ENCODE measurements at places on chromosomes 13 and 19.

GRCh38 chr13:114024603-114025404 lies 50.9 kb upstream of the C13orf46 start:
- H3K4me3 ChIP-seq, result no peak overlapping the region
- H3K27ac ChIP-seq, result no peak overlapping the region
- H3K4me1 ChIP-seq, result peaks cover 4% of the 10 kb centered on the region
- DNase-seq, result no peak

- no peak overlapping the region for H3K27ac ChIP-seq
- no peaks in the 10 kb centered on the region for H3K4me1 ChIP-seq
- DNase-seq, result no peak
- H3K27me3 ChIP-seq, result no peaks in the 10 kb centered on the region
- no peak overlapping the region for H3K4me3 ChIP-seq
These were observed 15.4 kb upstream of the CHAMP1 start for GRCh38 chr13:114298866-114299265.

DNA sequence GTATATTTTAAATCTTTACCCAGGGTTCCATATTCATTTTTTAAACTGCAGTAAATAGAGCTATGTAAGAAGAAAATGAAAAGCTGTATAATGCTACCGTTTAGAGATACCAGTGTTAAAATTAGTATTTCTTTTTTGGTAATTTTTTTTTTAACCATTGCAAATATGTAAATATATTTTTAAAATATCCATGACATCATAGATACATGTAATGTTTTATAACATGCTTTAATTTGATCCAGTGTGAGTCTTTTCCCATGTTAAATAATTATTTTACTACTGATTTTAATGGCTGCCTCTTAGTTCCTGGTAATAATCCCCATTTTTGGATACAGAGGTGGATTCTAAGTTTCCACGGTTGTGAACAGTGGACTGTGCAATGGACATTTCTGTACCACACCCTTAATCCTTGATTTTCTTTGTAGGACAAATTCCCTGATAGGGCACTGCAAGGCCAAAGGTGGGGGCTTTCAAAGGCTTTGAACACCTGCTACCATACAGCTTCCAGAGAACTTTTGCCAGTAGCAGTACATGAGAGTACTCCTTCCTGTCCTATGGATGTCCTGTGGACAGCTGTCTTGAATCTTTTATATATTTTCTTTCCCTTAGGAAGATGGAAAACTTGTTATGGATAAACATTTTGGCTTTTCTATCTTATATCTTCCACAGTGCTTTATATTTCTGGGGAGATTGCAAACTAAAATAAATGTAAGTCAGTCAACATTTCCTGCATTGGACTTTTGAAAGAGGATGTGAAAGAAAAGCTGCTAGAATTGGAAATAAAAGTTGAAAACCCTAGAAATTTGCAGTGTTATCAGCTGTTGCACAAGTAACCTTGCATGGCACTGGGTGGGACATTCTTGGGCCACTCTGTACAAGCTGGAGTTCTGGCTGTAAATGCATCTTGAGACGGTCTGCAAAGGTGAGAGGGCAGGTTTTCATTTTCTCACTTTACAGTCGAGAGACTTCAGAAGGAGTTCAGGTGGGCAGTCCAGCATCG lies 46.8 kb downstream of the ARHGEF7 start:
- H3K36me3 ChIP-seq, result peaks cover 66% of the 10 kb centered on the region
- H3K27me3 ChIP-seq, result no peaks in the 10 kb centered on the region

GRCh38 chr19:15962319-15962718 lies 13.5 kb downstream of the OR10H4 start:
- peaks cover 5% of the 10 kb centered on the region for H3K27me3 ChIP-seq
- H3K36me3 ChIP-seq, result no peaks in the 10 kb centered on the region
- DNase-seq, result no peak
- no peak overlapping the region for H3K27ac ChIP-seq

DNA sequence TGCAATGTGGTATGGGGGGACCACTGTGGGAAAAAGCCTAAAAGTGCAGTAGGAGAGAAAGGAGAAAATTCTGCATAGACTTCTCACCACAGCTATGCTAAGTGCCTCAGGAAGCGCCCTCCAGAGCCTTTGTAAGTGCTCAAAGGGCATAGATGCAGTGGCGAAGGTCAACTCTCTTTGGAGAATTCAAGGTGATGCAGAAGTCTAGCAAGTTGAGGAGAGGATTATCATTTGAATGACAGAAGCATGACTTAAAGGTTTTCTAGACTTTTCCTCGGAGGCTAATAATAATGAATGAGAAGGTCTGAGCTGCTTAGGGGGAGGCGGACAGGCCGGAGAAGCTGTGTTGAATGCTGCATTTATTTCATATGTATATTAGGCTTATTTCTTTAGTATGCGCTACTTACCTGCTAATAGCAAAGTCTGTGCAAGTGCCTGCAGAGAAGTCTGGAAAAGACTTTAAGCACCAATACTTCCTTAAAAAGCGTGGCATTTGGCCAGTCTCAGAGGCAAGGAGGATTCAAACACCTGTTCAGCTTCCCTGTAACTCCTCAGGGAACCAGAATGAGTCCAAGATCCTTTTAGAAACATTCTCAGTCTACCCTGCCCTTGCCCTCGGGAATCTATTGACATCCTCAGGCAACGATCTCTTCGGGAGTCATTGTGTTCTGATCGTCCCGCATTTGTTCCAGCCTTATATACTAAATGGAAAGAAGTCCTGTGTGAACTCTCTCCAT lies 56.2 kb downstream of the FLT1 start:
- no peaks in the 10 kb centered on the region for H3K4me1 ChIP-seq
- no peak overlapping the region for H3K27ac ChIP-seq
- H3K27me3 ChIP-seq, result no peaks in the 10 kb centered on the region
- no peak overlapping the region for H3K4me3 ChIP-seq

- no peak for DNase-seq
- H3K4me1 ChIP-seq, result peaks cover 41% of the 10 kb centered on the region
- H3K27ac ChIP-seq, result no peak overlapping the region
These were observed 34.2 kb downstream of the MBNL2 start for GRCh38 chr13:97256343-97256783.

GRCh38 chr13:49464085-49464484 lies 20.0 kb downstream of the SETDB2 start:
- H3K36me3 ChIP-seq, result peaks cover 58% of the 10 kb centered on the region
- H3K4me1 ChIP-seq, result peaks cover 1% of the 10 kb centered on the region
- DNase-seq, result no peak
- no peaks in the 10 kb centered on the region for H3K27me3 ChIP-seq

- DNase-seq, result no peak
- peaks cover 88% of the 10 kb centered on the region for H3K4me1 ChIP-seq
- no peaks in the 10 kb centered on the region for H3K27me3 ChIP-seq
These were observed 50.8 kb downstream of the FOXO1 start for GRCh38 chr13:40615619-40616018.

DNA sequence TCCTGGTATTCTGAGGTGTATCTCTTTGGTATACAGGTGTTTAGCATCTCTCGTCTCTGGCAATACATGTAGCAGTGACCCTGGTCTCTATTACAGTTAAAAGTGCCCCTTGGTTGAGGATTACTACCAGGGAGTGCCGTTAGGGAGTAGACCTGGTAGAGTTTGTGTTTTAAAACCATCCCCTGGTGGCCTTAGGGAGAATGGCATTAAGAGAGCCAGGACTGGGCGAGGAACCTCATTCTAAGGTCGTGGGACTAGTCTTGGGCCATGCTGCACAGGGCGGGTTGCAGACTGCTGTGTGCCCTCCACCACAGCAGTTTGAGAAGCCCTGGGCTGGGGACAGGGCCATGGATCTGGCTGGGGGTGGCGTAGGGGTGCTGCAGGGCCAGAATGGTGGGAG lies 35.0 kb downstream of the B3GLCT start:
- no peaks in the 10 kb centered on the region for H3K36me3 ChIP-seq
- no peak overlapping the region for H3K4me3 ChIP-seq
- no peaks in the 10 kb centered on the region for H3K27me3 ChIP-seq
- DNase-seq, result no peak
- H3K27ac ChIP-seq, result no peak overlapping the region
- H3K4me1 ChIP-seq, result no peaks in the 10 kb centered on the region

- no peak overlapping the region for H3K27ac ChIP-seq
- no peaks in the 10 kb centered on the region for H3K36me3 ChIP-seq
- no peaks in the 10 kb centered on the region for H3K4me1 ChIP-seq
- H3K27me3 ChIP-seq, result no peaks in the 10 kb centered on the region
These were observed 237.2 kb upstream of the SPRY2 start for GRCh38 chr13:80577926-80578670.

- DNase-seq, result peak; percentile 90
- H3K27ac ChIP-seq, result peak within 1 kb of the TSS; percentile 88
- H3K4me3 ChIP-seq, result peak within 1 kb of the TSS; percentile 82
- peaks cover 43% of the 10 kb centered on the region for H3K36me3 ChIP-seq
- peaks cover 30% of the 10 kb centered on the region for H3K4me1 ChIP-seq
These were observed at the start of gene MOB3A for GRCh38 chr19:2096034-2096479. TSS of gene MOB3A (minus strand) at chr19:2096326. CDS start at chr19:2078560, 17,766 bp downstream.

DNA sequence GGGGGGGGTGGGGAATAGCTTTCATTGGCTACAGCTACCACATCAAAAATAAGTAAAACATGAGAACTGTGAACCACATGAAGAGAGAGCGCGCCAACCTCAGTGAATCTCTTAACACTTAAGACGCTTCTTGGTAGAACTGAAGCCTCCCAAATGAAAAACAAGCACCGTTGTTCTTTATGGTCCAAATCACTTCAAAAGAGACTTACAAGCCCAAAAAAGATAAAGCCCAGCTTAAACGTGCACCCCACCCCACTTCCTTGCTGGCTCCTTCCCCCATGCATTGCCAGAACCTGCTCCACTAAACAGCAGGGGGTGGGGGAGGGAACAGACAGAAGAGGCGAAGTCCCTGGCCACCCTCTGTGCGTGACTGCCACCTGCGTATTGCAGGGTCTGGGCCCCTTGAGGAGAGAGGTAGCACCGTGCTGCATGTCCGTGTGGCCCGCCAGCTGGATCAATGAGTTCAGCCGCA lies 479.1 kb downstream of the FOXO1 start:
- H3K36me3 ChIP-seq, result peaks cover 18% of the 10 kb centered on the region
- peak overlapping the region; percentile 98 for H3K27ac ChIP-seq
- DNase-seq, result peak; percentile 90
- no peaks in the 10 kb centered on the region for H3K27me3 ChIP-seq
- H3K4me1 ChIP-seq, result peaks cover 90% of the 10 kb centered on the region

DNA sequence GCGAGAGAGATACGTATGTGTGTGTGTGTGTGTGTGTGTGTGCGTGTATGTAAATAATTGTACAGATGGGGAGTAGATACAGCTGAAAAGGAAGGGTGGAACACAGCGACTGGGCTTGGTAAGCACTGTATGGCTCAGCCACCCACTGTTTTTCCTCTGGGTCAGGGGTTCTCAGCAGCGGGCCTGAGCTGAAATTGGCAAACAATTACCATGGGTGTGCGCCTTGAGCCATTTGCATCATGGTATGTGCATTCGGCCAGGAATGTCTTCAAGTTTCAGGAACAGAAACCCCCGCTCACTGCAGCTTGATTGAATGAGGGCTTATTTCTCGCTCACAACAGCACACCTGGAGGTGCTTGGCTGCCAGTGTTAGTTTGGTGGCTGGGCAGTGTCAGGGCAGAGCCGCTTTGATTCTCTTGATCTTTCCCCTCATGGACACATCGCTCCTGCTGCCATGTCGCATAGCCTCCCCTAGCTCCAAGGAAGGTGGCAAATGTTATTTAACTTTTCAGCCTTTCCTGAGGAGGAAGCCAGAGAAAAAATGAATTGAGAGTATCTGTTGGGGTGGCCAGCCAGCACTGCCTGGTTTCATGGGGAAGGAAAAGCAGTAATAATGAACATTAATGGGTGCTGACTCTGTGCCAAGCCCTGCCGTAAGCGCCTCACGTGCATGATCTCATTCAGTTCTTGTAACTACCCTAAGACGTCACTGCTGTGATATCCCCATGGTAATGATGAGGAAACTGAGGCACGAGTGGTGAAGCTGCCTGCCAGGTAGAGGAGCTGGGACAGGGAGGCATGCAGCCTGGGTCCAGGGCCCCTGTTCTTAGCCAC lies 126.9 kb downstream of the SIPA1L3 start:
- peaks cover 2% of the 10 kb centered on the region for H3K36me3 ChIP-seq
- H3K27me3 ChIP-seq, result no peaks in the 10 kb centered on the region
- DNase-seq, result no peak
- H3K4me3 ChIP-seq, result no peak overlapping the region
- H3K4me1 ChIP-seq, result no peaks in the 10 kb centered on the region

DNA sequence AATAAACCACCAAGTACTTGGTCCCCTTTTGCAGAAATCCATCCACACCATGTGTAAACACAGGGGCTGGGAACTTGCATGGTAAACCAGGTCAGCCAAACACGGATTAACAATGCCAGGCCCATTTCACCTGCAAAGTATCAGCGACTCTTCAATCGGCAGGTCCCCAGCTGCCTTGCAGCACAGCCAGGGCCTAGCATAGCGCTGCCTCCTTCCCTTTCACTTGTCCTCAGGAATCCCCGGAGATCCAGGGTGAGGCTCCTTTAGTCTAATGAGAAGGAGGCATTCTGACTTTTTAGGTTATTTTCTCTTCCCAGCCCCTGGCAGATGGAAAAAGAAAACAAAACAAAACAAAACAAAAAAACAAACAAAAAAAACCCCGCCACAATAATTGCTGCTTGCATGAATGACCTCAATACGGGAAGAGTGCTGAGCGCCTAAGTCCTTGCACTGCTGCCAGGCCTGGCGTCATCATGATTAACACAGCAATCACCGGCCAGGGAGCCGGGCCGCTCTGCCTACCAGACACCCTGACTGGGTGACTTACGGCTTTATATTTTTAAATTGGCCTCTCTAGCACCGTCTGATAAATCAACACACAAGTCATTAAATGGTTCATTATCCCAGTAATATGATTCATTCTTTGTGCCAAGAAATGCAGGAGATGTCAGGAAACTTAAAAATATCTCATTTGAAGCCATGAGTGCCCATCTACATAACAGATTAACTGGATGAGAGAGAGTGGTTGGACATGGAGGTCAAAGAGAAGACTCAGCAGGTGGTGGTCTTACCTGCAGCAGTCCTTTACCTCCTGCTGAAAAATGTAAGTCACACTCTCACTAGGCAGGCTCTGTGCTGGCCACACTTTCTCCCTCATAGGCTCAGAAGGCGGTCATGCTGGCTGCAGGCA lies 692.7 kb downstream of the UQCRFS1 start:
- H3K27ac ChIP-seq, result no peak overlapping the region
- no peaks in the 10 kb centered on the region for H3K27me3 ChIP-seq
- no peaks in the 10 kb centered on the region for H3K36me3 ChIP-seq
- DNase-seq, result no peak
- no peaks in the 10 kb centered on the region for H3K4me1 ChIP-seq

DNA sequence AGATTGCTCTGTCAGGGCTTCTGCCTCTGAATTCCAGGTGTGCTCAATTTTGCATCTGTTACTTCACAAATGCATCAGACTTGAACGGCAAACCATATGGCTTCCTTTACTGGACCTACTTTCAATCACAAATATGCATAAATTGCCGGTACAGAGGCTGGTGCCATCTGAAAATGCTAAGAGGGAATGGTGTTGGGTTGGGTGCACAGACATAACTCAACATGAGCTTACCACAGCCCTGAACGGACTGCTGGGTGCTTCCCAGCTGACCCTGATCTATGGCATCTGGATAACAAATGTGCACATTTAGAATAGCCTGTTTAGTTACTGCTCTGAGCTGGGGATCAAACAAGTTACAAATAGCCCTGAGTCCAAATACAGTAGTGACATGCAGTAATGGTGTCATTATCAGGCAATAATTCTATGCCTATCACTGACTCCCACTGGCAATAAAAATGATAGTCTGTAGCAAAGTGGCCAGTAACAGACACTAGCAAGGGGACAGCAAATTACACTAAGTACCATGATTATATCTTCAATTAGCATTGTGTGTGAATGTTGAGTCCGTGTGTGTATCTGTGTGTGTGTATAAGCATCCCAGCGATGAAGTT lies 927.3 kb downstream of the DIAPH3 start:
- DNase-seq, result no peak
- no peak overlapping the region for H3K27ac ChIP-seq
- H3K4me1 ChIP-seq, result no peaks in the 10 kb centered on the region
- no peaks in the 10 kb centered on the region for H3K27me3 ChIP-seq
- no peak overlapping the region for H3K4me3 ChIP-seq
- H3K36me3 ChIP-seq, result no peaks in the 10 kb centered on the region
